ENCODE measurements at places on chromosomes 3 and 15.

DNA sequence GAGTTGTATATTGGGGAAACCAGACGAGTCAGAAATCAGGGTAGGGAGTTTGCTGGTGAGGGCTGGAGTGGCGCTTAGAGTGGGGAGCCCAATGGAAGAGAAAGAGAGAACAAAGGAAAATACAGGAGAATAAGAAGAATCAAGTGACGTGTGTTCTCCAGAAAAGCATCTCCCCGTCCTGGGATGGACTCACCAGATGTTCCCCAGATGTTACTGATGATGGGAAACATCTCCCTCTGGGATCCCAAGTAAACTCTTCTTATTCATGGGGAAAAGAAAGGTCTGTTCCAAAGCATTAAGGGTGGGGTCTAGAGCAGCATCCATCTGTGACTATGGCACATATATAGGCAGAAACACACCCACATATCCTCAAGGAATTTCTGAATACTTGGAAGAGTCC, 3.0 kb upstream of the CSRNP1 start:
- DNase-seq, result peak; percentile 35

DNA sequence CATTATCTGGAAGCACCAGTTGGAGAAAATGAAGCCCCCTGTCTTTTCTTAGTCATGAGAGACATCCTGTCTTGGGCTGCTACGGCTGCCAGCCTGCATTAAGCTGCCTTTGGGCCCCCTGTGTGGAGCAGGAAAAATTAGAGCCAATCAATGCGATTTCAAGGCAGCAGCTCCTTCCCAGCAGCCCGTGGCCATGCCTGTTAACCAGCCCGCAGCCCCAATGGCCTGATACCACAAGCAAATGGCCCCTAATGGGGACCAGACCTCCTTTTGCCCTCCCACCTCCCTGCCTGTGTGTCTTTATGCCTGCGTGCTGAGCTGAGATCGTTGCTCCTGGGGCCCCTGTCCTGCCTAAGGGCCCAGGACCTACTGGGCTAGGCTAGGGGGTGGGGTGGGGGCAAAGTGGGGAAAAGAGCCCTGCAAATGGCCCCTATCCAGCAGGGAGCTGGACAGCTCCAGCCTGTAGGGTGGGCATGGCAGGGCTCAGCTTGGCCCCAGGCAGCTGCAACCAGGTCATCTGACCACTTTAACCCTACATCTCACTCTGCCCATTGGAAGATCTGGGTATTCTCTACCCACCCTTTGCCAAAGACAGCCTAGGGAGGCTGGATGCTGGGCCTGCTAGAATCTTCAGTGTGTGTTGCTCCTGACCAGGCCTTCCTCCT, 53.8 kb upstream of the MRPS22 start:
- DNase-seq, result no peak

DNA sequence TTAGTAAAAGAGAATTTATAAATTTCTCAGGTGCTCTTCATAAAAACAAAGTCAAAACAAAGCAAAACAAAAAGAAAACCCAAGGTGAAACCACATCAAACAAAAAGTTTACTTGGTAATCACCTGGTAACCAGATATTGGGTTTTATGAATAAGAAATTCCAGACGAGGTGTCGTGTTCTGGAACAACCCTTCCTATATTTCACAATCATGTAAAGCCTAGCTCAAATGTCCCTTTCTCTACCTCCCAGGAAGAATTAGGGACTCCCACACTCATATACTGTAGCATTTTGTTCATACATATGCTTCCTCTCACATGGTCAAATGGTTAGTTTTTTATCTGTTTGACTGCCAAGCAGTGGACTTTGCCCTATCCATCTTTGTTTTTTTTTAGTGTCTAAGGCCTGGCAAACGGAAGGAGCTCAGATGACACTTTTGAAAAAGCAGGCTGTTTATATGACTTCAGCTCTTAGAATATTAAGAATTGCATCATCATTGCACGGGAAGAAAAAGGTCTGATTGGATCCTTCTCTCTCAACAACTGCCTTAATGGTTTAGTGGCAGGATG, 326.7 kb upstream of the TBL1XR1 start:
- no peak for DNase-seq

- DNase-seq, result no peak
Observed at GRCh38 chr3:72847282-72847681, 963 bp downstream of the SHQ1 start.

- DNase-seq, result no peak
Observed at GRCh38 chr3:124447845-124448244, 282.4 kb upstream of the UMPS start.

DNA sequence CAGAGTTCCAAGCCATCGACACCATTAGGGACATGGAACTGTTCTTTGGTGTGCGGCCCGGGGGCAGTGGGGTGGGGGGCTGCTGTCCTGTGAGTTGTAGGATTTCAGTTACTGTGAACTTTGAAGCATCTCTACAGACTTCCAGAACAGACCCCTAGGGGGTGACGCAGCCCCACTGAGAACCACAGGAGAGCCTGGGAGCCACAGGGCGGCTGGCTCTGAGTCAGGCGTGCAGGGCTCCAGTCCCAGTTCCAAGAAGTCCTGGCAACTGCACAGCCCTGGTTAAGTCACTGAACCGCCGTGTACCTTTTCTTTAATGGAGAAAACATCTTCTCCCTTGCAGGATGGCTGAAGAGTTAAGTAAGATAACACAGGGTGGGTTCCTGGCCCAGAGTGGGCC, 23.5 kb upstream of the LRTM1 start:
- DNase-seq, result peak; percentile 82

DNA sequence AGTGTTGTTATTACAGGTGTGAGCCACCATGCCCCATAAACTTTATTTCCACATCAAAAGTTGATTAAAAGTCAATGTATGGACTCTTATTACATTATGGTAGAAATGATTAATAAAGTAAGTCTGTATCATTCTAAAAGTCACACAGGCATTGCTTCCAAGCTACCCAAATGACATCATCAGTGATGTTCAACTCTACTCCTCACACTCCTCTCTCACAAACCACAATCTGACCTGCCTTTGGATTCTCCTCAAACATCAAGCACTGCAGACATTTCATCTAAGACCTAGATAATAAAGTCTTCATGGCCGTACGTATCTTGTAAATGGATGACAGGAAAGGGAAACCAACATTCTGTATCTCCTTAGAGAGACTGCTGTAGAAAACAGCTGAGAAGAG, 68.0 kb downstream of the SMARCC1 start:
- DNase-seq, result no peak

DNA sequence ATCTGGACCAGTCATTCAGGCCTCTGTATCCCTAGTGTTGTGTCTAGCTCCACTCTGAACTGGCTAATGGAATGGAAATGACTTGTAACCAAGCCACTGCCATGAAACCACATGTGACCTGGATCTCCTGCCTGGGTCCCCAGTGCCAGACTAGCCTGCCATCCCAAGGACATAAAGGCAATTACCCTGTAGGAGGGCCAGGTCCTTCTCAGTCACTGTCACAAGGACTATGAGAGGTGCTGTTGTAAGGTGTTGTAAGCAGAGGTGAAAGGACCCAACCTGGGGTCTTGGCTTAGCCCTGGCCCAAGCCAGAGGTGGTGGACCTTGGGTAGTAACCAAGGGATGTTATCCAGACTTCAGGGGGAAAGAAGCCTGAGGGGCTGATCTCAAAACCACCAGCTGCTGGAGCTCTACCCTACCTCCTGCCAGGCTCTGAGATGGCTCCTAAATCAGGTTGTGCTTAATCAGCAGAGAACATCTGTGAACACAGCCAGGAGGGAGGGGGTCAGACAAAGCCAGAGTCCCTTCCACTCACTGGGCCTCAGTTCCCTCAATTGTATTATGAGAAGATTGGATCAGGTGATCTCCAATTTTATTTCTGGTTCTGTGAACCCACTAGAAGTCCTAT, 15.7 kb upstream of the KLHL24 start:
- DNase-seq, result no peak

- DNase-seq, result no peak
Observed at GRCh38 chr3:147680837-147681483, 271.8 kb downstream of the ZIC1 start.

DNA sequence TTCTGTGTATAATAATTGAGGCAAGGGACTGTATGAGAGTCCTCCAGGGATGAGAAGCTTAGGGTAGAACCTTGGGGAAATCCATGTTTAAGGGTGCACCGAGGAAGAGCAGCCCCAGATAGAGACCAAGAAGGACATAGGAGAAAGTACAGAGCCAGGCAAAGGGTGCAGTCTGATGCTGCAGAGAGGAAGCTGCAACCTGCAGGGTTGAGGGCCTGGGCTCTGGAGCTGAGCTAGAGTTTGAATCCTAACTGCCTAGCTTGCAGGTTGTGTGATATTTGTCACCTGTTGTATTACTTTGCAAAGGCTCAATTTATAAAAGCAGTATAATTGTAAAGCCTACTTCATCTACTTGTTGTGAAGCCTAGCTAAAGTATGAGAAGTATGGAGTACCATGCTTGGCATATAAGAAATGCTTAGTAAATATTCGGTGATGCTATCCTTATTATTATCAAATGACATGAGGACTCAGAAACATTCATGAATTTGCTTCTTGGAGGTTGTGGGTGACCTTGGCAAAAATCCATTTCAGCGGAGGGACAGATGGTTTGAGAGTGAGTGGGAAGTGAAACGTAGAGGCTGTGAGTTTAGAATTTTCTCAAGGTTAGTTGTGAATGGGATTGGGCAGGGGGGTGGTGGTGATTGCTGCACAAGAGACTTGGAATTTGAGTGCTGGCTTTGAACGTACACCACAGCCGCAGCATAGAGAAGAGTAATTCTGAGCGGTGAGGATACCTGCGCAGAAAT, 43.8 kb downstream of the PLCL2 start:
- DNase-seq, result no peak

DNA sequence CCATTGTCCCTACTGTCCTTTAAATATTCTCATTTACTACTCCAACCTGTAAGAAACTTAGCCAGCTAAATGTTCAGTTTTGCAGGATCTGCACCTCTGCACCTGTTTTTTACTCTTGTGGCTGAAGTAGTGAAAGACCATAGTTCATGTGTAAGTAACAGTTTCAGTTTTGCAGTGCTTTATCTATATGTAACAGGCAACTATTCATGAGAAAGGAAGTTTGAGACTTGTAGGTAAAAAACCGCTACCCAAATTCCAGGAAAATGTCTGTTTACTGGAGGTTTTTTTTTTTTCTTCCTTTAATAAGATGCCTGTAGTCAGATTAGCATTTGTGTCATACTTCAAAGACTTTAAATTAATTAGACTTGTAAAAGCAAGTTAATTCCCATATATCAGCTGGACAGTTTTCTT, 25.4 kb upstream of the MBNL1 start:
- no peak for DNase-seq

GRCh38 chr15:89917442-89918101, 4.8 kb upstream of the ARPIN start:
- DNase-seq, result no peak

DNA sequence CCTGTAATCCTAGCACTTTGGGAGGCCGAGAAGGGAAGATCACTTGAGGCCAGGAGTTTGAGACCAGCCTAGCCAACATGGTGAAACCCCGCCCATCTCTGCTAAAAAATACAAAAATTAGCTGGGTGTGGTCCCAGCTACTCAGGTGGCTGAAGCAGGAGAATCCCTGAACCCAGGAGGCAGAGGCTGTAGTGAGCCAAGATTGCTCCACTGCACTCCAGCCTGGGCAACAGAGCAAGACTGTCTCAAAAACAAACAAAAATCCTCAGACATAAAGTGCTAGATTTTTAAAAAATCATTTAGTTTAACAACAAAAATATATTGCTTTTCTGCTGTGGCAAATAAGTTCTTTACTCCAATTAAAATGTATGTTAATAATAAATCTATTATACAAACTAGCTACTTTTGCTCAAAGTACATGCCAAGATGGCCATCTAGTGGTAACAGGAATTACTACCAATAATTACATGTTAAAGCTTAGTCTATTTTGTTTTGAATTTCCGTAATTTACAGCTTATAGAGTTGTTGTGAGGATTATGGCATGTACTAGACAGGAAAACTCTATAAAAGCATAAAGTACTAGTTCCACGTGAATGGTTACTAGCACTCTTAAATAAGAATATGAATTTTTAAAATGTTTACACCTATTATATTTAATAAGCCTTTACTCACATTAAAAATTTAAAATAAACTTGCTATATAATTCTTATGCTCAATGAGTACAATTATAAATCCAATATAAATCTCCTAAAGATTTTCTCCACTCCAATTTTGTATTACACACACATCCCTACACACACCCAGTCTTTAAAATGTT, 39.0 kb downstream of the GABPB1 start:
- DNase-seq, result no peak

- DNase-seq, result no peak
Observed at GRCh38 chr15:33344111-33344510, 33.3 kb downstream of the RYR3 start.

DNA sequence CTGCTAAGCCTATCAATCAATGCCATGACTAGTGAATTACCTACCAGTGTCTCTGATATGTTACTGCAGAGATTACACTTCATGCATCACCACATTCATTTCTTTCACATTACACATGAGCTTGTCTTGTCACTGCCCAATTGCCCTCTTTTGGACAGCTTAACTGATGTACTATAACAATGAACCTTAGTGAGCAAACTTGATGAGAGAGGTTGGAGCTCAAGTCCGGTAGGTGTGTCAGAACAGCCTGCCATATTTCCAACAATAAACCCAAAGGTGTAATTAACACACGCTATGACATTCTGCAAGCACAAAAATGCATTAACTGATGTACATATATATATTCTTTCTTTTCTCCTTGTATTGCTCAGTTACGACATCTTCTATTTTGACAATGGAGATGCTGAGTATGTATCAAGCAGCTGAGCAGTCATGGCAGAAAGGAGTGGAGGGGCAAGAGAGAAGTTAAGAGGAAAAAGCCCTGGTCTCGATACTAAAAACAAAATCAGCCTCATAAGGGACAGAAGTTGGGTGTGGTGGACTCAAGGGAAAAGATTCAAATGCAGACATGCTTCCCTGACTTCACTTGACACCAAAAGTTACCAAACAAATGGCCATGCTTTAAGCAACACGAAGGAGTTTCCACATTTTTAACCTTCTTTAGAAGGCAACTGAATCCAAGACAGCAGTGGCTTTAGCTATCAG, 538.2 kb downstream of the FOXP1 start:
- DNase-seq, result no peak

DNA sequence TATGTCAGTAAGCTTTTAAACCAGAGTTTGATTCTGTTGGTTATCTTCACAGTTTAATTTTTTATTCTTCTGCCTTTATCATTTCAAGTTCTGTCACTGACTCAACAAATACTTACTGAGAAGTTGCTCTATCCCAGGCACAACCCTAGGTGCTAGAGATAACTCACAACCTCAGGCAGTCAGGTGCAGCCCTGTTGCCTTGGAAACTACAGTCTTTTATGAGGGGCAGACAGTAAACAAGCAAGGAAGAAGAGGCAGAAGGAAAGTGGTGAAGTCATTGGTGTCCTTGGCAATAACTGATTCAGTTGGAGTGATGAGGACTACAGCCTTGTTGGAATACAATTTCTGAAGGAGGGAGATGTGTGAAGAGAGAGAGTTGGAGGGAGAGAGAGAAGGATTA, 142.1 kb upstream of the LRTM1 start:
- DNase-seq, result no peak
